IMR-90 (cell line): ENCODE measurements at places on chromosomes 12 and 14.

- peak; percentile 30 for DNase-seq
These were observed 195.2 kb upstream of the PRMT8 start for GRCh38 chr12:3295646-3296408.

GRCh38 chr14:105313381-105314286, 914 bp upstream of the PACS2 start:
- no peak for DNase-seq

DNA sequence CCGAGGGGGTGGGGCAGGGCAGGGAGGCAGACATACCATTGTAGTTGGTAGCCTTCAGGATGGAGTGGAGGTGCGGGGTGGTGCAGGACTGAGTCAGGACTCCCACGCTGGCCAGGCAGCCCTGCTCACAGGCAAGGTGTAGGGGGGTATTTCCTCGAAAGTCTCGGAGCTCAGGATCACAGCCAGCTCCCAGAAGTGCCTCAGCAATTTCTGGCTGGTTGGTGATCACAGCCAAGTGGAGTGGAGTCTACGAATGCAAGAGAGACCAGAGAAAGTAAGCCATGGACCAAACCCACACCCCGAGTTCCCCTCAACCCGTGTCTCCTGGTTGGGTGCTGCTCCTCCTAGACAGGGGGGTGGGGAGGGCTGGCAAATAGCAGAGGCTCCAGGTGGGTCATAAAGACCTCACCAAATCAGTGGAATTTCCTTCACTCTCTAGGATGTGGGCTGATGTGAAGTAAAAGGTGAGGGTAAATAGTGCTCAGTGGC, 1.4 kb downstream of the NFKBIA start:
- DNase-seq: peak; percentile 58

DNA sequence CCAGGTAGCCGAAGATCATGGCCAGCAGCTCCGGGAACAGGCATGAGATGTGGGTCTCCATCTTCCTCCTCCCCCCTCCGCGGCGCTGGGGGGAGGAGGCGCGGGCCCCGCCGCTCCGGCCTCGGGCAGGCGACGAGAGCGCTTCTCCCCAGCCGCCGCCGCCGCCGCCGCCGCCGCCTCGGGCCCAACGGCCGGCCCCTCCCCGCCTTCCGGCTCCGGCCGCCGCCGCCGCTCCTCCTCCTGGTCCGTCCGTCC, 448 bp downstream of the FBXL14 start:
- no peak for DNase-seq
